T-helper 2 cell treated with Interferon-gamma antibody and Interleukin-4, amounts not matched to agents 100 ng/mL and 5 ng/mL, for 36 hours (primary cell): ENCODE measurements at places on chromosomes 16 and 17. TPM values are rescaled to one million over a fixed set of nuclear protein-coding genes. Genes with fewer than 3 reads are reported as not detected.

Gene KRT15
- total RNA-seq: not detected in 2 replicates

Gene NACA2
- total RNA-seq: not detected in 2 replicates

Gene ZDHHC1
- 0.36 and 0.48 TPM in 2 replicates for total RNA-seq

Gene FOXN1
- not detected in 2 replicates for total RNA-seq

Gene ORC6
- 42.7 and 46.2 TPM in 2 replicates for total RNA-seq

Gene ZFP3
- total RNA-seq: 3.5 and 3.7 TPM in 2 replicates

Gene TXNDC11
- 50.8 and 51.1 TPM in 2 replicates for total RNA-seq

Gene TSNAXIP1
- 0.36 and 0.73 TPM in 2 replicates for total RNA-seq

Gene EEF2KMT
- total RNA-seq: 12.4 and 13.2 TPM in 2 replicates

Gene KANSL1
- total RNA-seq: 113 and 115 TPM in 2 replicates

Gene GRB7
- 0.16 and 0.41 TPM in 2 replicates for total RNA-seq

Gene KRTAP4-5
- not detected in 2 replicates for total RNA-seq

Gene SULT1A4
- total RNA-seq: 3.2 and 9.8 TPM in 2 replicates

Gene CEP295NL
- not detected in 2 replicates for total RNA-seq

Gene TRPV3
- total RNA-seq: 0.27 and 0.41 TPM in 2 replicates

Gene P2RX5
- 71.5 and 73.1 TPM in 2 replicates for total RNA-seq

Gene TMC6
- total RNA-seq: 498 and 523 TPM in 2 replicates

Gene HAGHL
- 5.9 and 8.5 TPM in 2 replicates for total RNA-seq

Gene CES3
- total RNA-seq: 7.9 and 10.9 TPM in 2 replicates

Gene ZNF594
- 8.6 and 10.5 TPM in 2 replicates for total RNA-seq

Gene RNF222
- 0.05 TPM in 1 of 2 replicates, not detected in the other for total RNA-seq

Gene KRTAP1-1
- total RNA-seq: not detected in 2 replicates

Gene KRTAP3-2
- total RNA-seq: not detected in 2 replicates

Gene TVP23A
- not detected in 2 replicates for total RNA-seq

Gene DNASE1L2
- total RNA-seq: 2.6 and 2.8 TPM in 2 replicates

Gene FTO
- 65.3 and 66.4 TPM in 2 replicates for total RNA-seq

Gene MYO15B
- total RNA-seq: 53.8 and 55.5 TPM in 2 replicates

Gene EVPLL
- not detected in 2 replicates for total RNA-seq

Gene KRT17
- total RNA-seq: 0.86 TPM in 1 of 2 replicates, not detected in the other

Gene FGF11
- total RNA-seq: 5.6 and 5.8 TPM in 2 replicates

Gene CIBAR2
- total RNA-seq: not detected in 2 replicates

Gene TEX14
- 0.23 and 0.52 TPM in 2 replicates for total RNA-seq

Gene CCDC43
- 28.2 and 29.4 TPM in 2 replicates for total RNA-seq

Gene RAC3
- 10.0 and 12.3 TPM in 2 replicates for total RNA-seq

Gene CFAP20
- total RNA-seq: 43.8 and 44.3 TPM in 2 replicates

Gene CHST4
- total RNA-seq: not detected in 2 replicates

Gene EPX
- total RNA-seq: not detected in 2 replicates

Gene KRT31
- total RNA-seq: not detected in 2 replicates

Gene SCNN1B
- 0.07 TPM in 1 of 2 replicates, not detected in the other for total RNA-seq

Gene DNAJA2
- 56.0 and 57.0 TPM in 2 replicates for total RNA-seq

Gene CCDC154
- total RNA-seq: 1.4 and 2.2 TPM in 2 replicates

Gene NTN3
- total RNA-seq: not detected in 2 replicates

Gene KRTAP4-9
- total RNA-seq: not detected in 2 replicates

Gene FBXO39
- total RNA-seq: 1.6 TPM in 2 replicates

Gene CCDC78
- 4.3 and 5.4 TPM in 2 replicates for total RNA-seq
